ENCODE measurements at places on chromosomes 3 and 15. TPM values are rescaled to one million over a fixed set of nuclear protein-coding genes. Genes with fewer than 3 reads are reported as not detected.

Gene A4GNT
- total RNA-seq, result not detected

Gene SLC51A
- total RNA-seq, result not detected

Gene CLSTN2
- 20.1 TPM for total RNA-seq

Gene SH2D7
- not detected for total RNA-seq

Gene PLS1
- total RNA-seq, result 1.4 TPM

Gene SERINC4
- total RNA-seq, result 0.10 TPM

Gene FMN1
- total RNA-seq, result 5.3 TPM

Gene NME9
- total RNA-seq, result 0.72 TPM

Gene UBE3A
- total RNA-seq, result 246 TPM

Gene ITIH3
- 0.62 TPM for total RNA-seq

Gene ZNF502
- 10.5 TPM for total RNA-seq

Gene AMT
- total RNA-seq, result 8.6 TPM

Gene SCAANT1
- not detected for total RNA-seq

Gene STRIT1
- 3.9 TPM for total RNA-seq

Measured in tongue (tissue), 3 donors.